ENCODE measurements at places on chromosomes 12 and 14.
A peak's percentile ranks its signal among the peaks of the same experiment; 100 is the strongest.

- H3K36me3 ChIP-seq, result no peaks in the 10 kb centered on the region
- H3K4me3 ChIP-seq, result peak overlapping the region; percentile 63
- H3K4me1 ChIP-seq, result no peaks in the 10 kb centered on the region
- H3K27ac ChIP-seq, result peak overlapping the region; percentile 80
Measured at GRCh38 chr12:47078733-47079467, 521 bp upstream of the PCED1B start.

- no peaks in the 10 kb centered on the region for H3K4me1 ChIP-seq
- H3K4me3 ChIP-seq, result no peak overlapping the region
- no peak overlapping the region for H3K27ac ChIP-seq
- H3K36me3 ChIP-seq, result no peaks in the 10 kb centered on the region
- H3K27me3 ChIP-seq, result no peaks in the 10 kb centered on the region
- DNase-seq, result no peak
Measured at GRCh38 chr14:58722441-58722840, 84.7 kb downstream of the DACT1 start.

DNA sequence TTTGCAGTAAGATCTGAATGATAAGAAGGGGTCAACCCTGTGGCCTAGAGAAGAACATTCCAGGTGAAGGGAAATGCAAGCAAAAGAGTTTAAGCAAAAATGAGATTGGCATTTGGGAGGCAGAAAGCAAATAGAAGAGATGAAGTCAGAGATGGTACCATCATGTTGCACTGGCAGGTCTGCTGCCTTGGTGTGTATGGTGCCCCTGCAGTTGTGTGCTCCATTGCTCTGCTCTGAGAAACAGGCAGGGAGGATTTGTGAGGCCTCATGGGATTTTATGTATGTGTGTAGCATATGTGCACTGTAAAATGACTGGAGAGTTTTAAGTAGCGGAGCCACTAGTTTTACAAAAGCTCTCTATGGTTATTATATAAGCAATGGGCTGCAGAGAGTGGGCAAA lies 6.6 kb downstream of the LDHB start:
- no peaks in the 10 kb centered on the region for H3K4me1 ChIP-seq
- H3K27me3 ChIP-seq, result no peaks in the 10 kb centered on the region

DNA sequence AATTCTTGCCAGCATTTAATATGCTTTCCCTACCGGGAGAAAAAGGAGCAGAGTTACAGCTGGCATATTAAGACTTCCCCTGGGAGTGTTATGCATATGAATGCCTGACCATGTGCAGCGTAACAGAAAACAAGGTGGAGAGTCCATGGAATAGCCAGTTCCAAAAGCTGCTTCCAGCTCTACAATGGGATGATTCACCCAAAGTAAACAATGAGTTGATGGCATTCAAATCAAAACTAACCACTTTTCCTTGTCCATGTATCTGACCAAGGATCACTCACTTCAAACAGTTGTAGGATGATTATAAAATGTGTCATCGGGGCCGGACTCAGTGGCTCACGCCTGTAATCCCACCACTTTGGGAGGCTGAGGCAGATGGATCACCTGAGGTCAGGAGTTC lies 48.1 kb upstream of the BICDL1 start:
- H3K4me3 ChIP-seq, result no peak overlapping the region
- DNase-seq, result no peak
- no peak overlapping the region for H3K27ac ChIP-seq
- no peaks in the 10 kb centered on the region for H3K27me3 ChIP-seq
- no peaks in the 10 kb centered on the region for H3K4me1 ChIP-seq

DNA sequence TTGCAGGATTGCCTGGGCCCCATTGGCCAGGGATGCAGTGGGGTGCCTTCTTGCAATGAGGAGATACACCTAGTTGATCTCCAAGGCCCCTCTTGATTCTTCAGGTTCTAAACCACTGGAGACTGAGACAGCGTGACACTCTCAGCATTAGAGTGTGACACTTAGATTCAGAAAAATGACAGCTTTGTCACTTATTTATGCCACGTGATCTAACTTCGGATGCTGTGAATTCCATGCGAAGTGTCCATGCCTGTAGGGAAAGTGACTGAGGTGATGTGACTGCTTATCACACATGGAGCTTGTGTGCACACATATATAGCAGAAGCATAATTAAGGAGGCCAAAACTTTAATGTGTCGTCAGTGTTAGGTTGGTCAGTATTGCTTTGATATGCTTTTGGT lies 30.4 kb downstream of the FBXW8 start:
- H3K4me1 ChIP-seq, result no peaks in the 10 kb centered on the region
- peaks cover 3% of the 10 kb centered on the region for H3K36me3 ChIP-seq
- no peak overlapping the region for H3K27ac ChIP-seq
- H3K27me3 ChIP-seq, result no peaks in the 10 kb centered on the region
- no peak overlapping the region for H3K4me3 ChIP-seq
- no peak for DNase-seq

DNA sequence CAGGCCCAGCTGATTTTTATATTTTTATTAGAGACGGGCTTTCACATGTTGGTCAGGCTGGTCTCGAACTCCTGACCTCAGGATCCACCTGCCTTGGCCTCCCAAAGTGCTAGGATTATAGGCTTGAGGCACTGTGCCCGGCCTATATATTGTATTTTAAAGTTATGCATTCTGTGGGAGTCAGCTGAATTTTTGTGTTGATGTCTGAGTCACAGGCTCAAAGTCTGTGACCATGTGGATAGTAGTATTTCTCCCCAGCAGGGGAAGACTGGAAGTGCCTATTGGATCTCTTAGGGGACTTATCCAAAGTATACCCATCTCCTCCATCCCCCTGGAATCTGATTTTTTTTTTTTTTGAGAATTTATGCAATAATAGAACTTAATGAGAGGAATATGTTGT lies 43.8 kb upstream of the ATF1 start:
- H3K4me3 ChIP-seq, result no peak overlapping the region
- no peak for DNase-seq
- H3K27me3 ChIP-seq, result no peaks in the 10 kb centered on the region
- no peak overlapping the region for H3K27ac ChIP-seq

DNA sequence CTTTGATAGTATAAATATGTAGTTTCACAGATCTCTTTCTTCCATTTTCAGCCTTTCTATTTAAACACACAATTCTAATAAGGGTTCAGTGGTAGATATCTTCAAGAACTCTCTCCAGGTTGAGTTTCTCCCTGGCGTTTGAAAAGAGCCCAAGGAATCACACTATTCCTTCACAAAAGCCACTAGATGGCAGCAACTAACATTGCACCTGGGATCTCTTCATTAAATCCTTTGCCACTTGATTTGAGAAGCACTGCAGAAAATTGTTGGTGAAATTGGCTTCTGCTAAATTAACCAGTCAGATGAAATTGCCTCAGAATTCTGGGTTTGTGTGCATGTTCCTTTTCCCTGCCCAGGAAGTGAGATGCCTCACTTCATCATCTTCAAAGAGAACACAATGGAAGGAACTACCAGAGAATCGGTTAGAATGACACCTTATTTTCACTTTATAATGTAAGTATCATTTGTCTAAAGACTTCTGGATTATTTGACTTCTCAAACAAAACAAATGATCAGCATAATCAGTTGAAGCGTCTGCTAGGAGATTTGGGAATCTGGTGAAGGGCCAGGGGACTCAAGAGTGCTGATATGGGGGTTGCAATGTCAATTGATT lies 6.8 kb downstream of the CCDC198 start:
- no peaks in the 10 kb centered on the region for H3K27me3 ChIP-seq
- no peaks in the 10 kb centered on the region for H3K36me3 ChIP-seq
- no peak overlapping the region for H3K27ac ChIP-seq
- peaks cover 13% of the 10 kb centered on the region for H3K4me1 ChIP-seq

- H3K4me3 ChIP-seq, result no peak overlapping the region
- H3K27ac ChIP-seq, result no peak overlapping the region
- peaks cover 18% of the 10 kb centered on the region for H3K4me1 ChIP-seq
- no peaks in the 10 kb centered on the region for H3K27me3 ChIP-seq
- H3K36me3 ChIP-seq, result no peaks in the 10 kb centered on the region
Measured at GRCh38 chr14:90451443-90451842, 54.6 kb downstream of the CALM1 start.

DNA sequence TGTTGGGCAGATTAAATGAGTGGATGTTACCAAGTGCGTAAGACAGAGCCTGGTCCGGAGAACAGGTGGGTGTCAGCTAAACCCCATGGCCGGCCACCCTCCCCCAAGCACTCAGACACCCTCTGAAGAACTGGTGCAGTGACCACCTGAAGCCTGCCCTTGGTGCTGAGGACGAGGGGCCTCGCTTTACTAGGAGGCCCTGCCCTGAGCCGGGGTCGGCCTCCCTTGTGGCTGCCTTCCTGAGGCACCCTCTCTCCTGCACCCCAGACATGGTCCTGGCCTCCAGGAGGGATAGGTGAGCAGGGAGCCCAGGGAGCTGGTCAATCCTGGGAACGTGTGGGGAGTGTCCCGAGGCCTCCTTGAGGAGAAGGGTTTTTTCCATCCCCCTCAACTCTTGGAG lies 4.9 kb upstream of the KIF26A start:
- H3K36me3 ChIP-seq, result no peaks in the 10 kb centered on the region
- no peak overlapping the region for H3K4me3 ChIP-seq
- H3K27ac ChIP-seq, result no peak overlapping the region
- no peak for DNase-seq
- peaks cover 29% of the 10 kb centered on the region for H3K4me1 ChIP-seq

- no peak for DNase-seq
- no peaks in the 10 kb centered on the region for H3K27me3 ChIP-seq
- H3K4me1 ChIP-seq, result no peaks in the 10 kb centered on the region
- no peak overlapping the region for H3K4me3 ChIP-seq
- H3K27ac ChIP-seq, result no peak overlapping the region
- no peaks in the 10 kb centered on the region for H3K36me3 ChIP-seq
Measured at GRCh38 chr14:87405563-87405962, 587.4 kb downstream of the GALC start.

- no peak overlapping the region for H3K27ac ChIP-seq
- H3K36me3 ChIP-seq, result no peaks in the 10 kb centered on the region
- DNase-seq, result no peak
- no peak overlapping the region for H3K4me3 ChIP-seq
- no peaks in the 10 kb centered on the region for H3K27me3 ChIP-seq
Measured at GRCh38 chr12:84166812-84167211, 745.8 kb downstream of the SLC6A15 start.

GRCh38 chr12:77687321-77687720 lies 143.4 kb upstream of the NAV3 start:
- no peaks in the 10 kb centered on the region for H3K27me3 ChIP-seq
- H3K36me3 ChIP-seq, result no peaks in the 10 kb centered on the region
- no peaks in the 10 kb centered on the region for H3K4me1 ChIP-seq
- no peak for DNase-seq
- H3K4me3 ChIP-seq, result no peak overlapping the region

GRCh38 chr14:102548616-102549240 lies 39.2 kb upstream of the ANKRD9 start:
- H3K27ac ChIP-seq, result no peak overlapping the region
- no peaks in the 10 kb centered on the region for H3K4me1 ChIP-seq
- no peaks in the 10 kb centered on the region for H3K36me3 ChIP-seq
- no peak for DNase-seq
- H3K27me3 ChIP-seq, result no peaks in the 10 kb centered on the region

GRCh38 chr12:78863482-78864402 lies 832 bp upstream of the SYT1 start:
- no peaks in the 10 kb centered on the region for H3K36me3 ChIP-seq
- H3K4me1 ChIP-seq, result peaks cover 21% of the 10 kb centered on the region
- no peak overlapping the region for H3K27ac ChIP-seq
- H3K4me3 ChIP-seq, result peak overlapping the region; percentile 44
- peaks cover 9% of the 10 kb centered on the region for H3K27me3 ChIP-seq

DNA sequence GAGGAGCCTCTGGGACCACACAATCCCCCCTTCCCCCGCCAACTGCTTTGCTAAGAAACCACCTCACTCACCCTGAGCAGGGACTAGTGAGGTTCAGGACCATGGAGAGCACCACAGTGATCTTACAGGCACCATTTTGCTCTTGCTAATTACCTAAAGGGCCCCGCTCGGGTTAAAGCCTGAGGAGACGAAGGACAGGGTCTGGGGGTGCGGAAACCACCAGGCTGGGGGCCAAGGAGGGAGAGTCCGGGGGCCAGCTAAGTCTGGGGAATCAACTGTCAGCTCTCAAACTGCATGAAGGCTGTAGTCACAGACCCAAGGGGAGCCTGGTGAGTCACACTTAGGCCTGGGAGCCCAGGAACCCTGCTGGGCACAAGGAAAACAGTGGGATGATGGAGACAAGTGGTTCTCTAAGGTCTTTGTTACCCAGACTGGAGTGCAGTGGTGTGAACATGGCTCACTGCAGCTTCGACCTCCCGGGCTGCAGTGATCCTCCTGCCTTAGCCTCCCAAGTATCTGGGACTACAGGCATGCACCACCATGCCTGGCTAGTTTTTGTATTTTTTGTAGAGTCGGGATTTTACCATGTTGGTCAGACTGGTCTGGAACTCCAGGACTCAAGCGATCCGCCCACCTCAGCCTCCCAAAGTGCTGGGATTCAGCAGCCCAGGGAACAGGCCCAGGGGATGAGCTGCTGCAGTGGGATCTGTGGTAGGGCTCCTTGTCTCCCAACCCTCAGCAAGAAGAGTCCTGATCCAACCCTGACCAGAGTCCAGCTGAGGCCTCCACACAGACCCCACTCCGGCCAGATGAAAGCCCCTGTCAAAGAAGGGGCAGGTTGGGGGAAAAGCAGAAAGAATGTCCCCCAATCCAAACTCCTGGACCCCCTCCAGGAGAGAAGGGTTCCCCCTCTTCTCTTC lies 98.8 kb downstream of the CALM1 start:
- no peak overlapping the region for H3K4me3 ChIP-seq
- H3K4me1 ChIP-seq, result peaks cover 18% of the 10 kb centered on the region
- no peak for DNase-seq
- H3K27ac ChIP-seq, result no peak overlapping the region
- H3K36me3 ChIP-seq, result no peaks in the 10 kb centered on the region

DNA sequence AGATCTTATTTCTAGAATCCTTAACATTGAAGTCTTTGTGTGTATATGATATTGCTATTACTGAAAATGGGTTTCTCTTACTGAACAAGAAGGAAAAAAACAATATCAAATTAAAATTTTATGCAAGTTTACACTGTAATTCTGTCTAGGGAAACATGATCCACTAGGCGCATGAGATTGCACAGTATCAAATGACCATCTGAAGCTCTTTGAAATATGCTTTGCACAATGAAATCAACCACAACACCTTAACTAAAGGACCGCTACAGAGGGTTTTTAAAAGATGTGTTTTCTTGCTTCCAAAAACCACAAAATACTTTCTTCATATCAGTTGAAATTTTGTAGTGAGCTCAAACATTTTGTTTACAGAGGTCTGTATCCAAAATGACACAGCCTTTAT lies 15.1 kb upstream of the KERA start:
- peak overlapping the region; percentile 50 for H3K27ac ChIP-seq
- no peaks in the 10 kb centered on the region for H3K27me3 ChIP-seq
- H3K4me1 ChIP-seq, result no peaks in the 10 kb centered on the region

GRCh38 chr12:98863167-98863566 lies 218.1 kb downstream of the APAF1 start:
- H3K27ac ChIP-seq, result no peak overlapping the region
- H3K4me1 ChIP-seq, result no peaks in the 10 kb centered on the region
- DNase-seq, result no peak
- H3K27me3 ChIP-seq, result no peaks in the 10 kb centered on the region
- no peak overlapping the region for H3K4me3 ChIP-seq

GRCh38 chr14:89660166-89660565 lies 243.1 kb upstream of the FOXN3 start:
- H3K4me3 ChIP-seq, result no peak overlapping the region
- no peaks in the 10 kb centered on the region for H3K36me3 ChIP-seq
- no peaks in the 10 kb centered on the region for H3K4me1 ChIP-seq
- H3K27me3 ChIP-seq, result no peaks in the 10 kb centered on the region

- H3K27me3 ChIP-seq, result no peaks in the 10 kb centered on the region
- H3K36me3 ChIP-seq, result no peaks in the 10 kb centered on the region
- no peak for DNase-seq
- no peaks in the 10 kb centered on the region for H3K4me1 ChIP-seq
- peak overlapping the region; percentile 46 for H3K27ac ChIP-seq
Measured at GRCh38 chr12:2347137-2347843, 294.5 kb downstream of the CACNA1C start.

GRCh38 chr14:90567991-90568390 lies 171.2 kb downstream of the CALM1 start:
- H3K4me1 ChIP-seq, result no peaks in the 10 kb centered on the region
- DNase-seq, result no peak
- no peak overlapping the region for H3K27ac ChIP-seq
- no peak overlapping the region for H3K4me3 ChIP-seq
- no peaks in the 10 kb centered on the region for H3K27me3 ChIP-seq

Measured in right atrium auricular region (tissue), 2 donors.